HEK293T (cell line): ENCODE measurements at places on chromosomes 1 and 21.

- no peak for DNase-seq
Observed at GRCh38 chr21:46011267-46011967, 29.8 kb downstream of the COL6A1 start.

GRCh38 chr1:17540255-17541001 is 930 bp downstream of the ARHGEF10L start:
- peak; percentile 41 for DNase-seq

- no peak for DNase-seq
Observed at GRCh38 chr1:201028461-201028889, 5.0 kb upstream of the KIF21B start.

DNA sequence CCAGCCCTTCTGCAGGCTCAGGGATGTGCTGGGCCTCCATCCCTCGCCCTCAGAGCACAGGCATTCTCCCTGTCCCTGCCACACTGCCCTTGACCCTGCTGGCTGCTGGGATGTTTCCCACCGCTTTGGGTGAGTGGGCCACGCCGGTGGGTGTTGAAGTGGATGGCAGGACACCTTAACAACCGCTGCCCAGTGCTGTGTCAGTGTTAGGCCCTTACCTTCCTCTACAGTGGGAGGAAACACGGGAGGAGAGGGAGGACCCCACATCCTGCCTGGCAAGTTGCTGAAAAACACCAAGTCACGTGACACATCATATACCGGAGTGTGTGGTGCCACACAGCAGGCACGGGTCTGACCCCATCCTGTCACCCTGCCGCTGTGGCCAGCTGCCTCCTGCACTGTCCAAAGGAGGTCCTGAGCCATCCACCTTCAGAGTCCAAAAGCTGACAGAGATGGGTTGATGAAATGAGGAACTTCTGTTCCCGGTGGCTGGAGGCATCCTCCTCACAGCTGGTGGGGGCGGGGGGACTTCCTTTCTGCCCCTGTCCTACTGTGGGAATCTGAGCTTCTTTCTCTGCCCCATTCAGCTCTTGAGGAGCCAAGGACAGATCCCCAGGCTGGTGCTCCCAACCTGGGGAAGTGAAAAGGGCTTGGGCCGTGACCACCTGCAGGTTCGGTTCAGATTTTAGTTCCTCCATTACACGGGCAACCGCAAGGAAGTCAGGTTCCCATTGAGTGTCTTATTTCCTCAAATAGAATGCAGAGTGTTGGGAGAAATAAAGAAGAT is 3.2 kb upstream of the THEMIS2 start:
- no peak for DNase-seq

- DNase-seq: no peak
Observed at GRCh38 chr1:12549460-12550349, 68.3 kb downstream of the DHRS3 start.

- DNase-seq: no peak
Observed at GRCh38 chr1:181620183-181620582, 136.9 kb downstream of the CACNA1E start.

DNA sequence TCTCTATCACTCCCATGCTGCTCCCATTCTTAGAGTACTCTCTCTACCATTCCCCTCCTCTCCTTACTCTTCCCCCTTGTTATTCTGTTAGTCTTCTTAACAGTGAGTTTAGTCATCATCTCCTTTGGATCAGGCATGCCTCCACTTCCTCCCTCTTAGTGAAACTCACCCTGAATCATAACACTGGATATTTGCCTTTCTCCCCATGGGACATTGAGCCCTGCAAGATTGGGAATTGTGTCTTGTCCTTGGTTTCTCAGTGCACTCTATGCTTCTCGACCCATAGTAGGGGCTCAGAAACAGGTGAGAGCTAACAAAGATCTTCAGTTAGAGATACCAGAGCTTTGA is 68.3 kb upstream of the GCLM start:
- no peak for DNase-seq

DNA sequence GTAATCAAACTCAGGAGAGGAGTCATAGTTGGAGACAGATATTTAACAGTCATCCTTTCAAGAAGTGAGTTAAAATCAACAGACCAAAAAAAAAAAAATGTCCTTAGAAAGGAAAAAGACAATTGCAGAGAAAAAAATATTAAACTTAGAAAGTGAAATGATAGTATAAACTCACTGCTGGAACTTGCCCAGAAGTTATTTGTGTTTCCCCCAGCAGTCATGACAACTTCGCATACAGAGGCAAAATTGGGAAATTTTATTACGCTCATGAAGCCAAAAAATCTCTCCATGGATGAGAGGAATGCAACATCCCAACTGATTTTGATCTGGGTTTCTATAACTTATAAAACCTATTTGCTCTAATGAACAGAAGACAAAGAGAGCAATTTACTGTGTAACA is 198.2 kb downstream of the LRRC7 start:
- DNase-seq: no peak

- no peak for DNase-seq
Observed at GRCh38 chr1:150065184-150065871, 2.2 kb upstream of the VPS45 start.

DNA sequence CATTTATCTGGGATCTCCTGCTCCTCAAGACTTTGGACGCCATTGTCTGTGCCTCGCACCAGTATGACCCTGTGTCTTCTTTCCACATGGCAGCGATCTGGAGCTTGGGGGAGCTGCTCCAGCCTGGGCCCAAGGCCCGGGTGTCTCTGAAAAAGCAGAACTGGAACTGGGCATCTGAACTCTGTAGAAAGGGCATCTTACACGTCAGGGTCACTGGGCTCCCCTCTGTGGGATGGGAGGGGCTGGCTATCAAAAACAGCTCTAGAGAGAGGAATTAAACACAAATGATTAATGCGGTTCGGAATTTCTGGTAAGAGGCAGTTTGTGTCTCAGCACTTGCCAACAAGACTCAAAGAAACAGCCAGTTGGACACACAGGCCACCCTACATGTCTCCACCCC is 16.1 kb downstream of the FCRL1 start:
- DNase-seq: no peak
